ENCODE measurements at places on chromosomes 2 and 18.

DNA sequence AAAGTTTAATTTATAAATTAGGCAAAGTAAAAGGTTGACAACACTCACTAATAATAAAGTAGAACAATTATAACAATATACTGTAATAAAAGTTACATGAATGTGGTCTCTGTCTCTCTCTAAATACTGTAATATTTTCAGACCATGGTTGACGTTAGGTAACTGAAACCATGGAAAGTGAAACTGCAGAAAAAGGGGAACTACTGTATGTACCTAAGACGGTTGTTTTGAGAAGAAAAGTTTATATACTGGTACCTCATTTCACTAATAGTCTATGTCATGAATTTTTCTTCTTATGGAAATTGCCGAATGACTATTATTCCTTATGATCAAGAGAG lies 166.7 kb upstream of the ZNF521 start:
- DNase-seq: no peak

DNA sequence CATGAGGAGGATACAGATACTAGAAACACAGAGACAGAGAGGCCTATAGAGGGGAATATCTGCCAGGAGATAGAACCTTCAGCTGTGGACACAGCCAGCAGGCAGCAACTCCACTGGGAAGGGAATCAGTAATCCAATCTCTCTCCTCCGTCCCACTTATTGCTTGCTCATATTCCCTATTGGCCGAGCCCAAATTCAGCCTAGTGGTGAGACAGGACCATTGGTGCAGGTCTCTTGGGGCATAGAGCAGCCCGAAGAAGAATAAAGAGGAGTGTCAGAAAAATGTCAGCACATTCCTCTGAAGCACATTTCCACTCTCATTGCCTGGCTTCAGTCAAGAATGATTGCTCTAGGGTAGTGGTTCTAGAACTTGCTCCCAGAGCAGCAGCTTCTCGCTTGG lies 1091.5 kb upstream of the GYPC start:
- no peak for DNase-seq

GRCh38 chr2:50345701-50346591 lies 686.0 kb downstream of the NRXN1 start:
- no peak for DNase-seq

GRCh38 chr2:235833971-235834620 lies 334.1 kb downstream of the GBX2 start:
- no peak for DNase-seq

- no peak for DNase-seq
Measured at GRCh38 chr18:73261923-73262322, 394.1 kb upstream of the NETO1 start.

DNA sequence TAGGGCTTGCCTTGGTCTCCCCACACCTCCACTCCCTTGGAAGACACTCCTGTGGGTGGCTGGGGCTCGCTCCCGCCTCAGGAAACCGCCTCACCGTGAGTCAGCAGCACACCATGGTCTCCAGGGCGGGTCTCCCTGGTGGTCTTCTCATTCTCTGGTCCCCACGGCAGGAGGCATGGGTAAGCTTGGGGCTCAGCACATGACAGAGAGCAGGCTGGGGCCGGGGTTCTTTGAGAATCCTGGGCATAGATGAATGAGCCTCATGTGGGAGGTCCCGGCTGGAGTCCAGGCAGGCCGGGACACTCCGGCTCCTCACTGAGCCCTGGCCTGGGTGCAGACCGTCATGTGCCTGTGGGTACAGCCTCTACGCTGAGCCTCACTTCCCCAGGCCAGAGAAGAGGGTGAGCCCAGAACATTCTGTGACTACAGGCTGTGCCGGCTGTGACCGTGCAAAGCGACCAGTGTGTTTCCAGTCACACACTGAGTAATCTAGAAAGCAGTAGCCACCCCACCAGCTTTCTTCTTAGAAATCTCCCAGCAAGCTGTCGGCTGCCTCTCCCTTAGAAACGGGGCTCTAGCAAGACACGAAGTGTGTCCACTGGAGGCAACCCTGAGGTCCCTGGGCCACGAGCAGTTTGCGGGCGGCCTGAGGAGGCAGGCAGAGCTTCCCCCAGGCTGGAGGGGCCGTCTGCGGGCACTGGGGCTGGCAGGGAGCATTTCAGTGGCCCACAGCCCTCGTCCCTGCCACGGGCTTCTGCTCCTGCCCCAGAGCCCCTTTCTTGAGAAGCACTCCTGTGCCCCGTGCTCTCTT lies 93.1 kb downstream of the RHOB start:
- DNase-seq: no peak

DNA sequence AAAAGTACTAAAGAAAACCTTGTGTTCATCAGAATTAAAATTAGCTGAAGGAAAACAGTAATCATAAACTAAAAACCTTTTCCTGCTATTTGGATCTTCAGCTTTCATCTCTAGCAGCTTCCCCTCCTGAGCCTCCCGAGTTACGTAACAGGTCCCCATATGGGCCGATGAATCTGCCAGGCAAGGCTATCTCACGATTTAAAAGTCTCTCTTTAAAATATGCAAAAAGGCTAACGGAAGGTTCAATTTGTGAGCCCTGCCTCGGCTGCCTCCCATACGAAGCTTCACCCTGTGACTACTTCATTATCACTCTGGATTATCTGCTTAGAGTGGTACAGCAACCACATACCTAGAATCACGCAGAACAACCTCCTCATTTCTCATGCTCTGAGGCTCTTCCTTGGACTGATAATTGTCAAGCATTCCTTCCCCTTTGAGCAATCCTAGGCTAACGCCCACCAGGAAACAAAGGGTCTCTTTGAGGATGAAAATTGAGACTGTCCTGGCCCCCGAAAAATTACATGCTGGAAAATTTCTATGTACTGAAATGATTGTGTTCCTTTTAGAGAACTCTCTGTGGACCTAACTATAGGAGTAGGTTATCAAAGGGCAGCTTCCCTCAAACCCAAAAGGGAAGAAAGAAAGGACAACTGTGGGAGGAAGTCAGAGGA lies 147.4 kb downstream of the ZEB2 start:
- DNase-seq: no peak

DNA sequence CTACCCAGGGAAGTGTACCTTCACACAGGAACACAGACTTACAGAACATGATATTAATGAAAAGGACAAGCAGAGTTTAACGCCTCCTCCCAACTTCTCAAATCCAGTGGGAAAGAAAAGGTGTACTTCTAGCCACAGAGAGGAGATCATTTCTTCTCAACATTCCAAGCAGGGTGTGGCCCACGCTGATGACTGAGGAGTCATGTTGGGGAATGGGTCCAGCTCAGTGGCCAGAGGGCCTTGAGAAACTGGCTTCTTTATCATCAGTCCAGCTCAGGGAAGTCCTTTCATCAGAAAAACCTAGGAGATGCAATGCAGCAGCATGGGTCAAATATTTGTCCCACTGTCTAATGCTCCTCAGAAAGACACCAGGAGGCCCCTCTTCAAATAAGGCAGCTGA lies 63.0 kb downstream of the RBM43 start:
- no peak for DNase-seq

- DNase-seq: no peak
Measured at GRCh38 chr2:97965116-97965515, 30.6 kb downstream of the TMEM131 start.

DNA sequence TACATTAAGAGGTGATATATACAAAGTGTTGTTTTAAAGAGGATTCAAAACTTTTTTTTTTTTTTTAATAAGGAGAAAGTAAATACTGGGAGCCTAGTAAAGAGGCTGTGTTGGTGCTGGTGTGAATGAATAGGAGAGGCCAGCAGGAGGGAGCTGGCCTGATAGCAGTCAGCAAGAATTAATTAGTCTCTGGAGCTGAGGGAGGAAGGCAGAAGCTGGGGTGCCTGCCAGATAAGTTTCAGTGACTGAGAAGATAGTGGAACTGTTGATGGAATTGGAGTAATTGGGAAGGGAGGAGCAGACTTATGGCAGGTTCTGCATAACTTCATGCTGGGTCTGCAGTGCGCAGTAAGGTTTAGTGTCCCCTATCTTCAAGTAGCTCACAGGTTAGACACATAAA lies 36.2 kb upstream of the SNORC start:
- no peak for DNase-seq

DNA sequence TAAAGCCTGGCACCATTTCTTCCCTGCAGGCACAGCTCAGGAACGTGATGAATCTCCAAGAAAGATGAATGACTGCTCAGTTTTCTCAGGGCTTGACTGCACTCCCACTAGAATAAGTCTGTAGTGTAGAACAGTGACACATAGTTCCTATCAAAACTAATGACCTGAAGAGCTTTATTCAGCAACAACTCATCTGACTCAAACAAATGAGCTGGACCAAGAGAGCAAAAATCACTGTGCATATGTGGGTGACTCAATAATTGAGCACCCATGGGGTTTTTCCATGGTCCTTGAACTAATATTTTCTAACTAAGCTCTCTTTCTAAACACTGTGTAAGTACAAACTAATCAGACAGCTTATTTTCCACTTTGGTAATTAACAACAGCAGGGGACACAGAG lies 61.1 kb upstream of the XDH start:
- no peak for DNase-seq

- no peak for DNase-seq
Measured at GRCh38 chr2:156649596-156649995, 213.4 kb downstream of the GPD2 start.

DNA sequence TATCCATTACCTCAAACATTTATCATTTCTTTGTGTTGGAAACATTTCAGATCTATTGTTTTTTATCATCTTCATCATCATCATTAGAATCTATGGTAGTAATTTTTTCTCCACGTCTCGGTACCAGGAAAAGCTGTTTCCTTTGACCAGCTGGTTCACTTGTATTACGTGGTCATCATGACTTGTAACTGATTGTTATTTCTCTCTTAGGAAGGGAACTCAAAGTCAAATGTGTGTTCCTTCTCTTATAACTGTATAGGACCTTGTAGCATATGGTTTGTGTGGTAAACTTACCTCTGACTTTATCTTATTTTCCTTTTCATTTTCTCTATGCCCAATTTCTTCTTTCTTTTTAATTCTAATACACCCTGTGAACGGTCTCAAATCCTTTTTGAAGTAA lies 16.5 kb downstream of the NCOA1 start:
- no peak for DNase-seq

DNA sequence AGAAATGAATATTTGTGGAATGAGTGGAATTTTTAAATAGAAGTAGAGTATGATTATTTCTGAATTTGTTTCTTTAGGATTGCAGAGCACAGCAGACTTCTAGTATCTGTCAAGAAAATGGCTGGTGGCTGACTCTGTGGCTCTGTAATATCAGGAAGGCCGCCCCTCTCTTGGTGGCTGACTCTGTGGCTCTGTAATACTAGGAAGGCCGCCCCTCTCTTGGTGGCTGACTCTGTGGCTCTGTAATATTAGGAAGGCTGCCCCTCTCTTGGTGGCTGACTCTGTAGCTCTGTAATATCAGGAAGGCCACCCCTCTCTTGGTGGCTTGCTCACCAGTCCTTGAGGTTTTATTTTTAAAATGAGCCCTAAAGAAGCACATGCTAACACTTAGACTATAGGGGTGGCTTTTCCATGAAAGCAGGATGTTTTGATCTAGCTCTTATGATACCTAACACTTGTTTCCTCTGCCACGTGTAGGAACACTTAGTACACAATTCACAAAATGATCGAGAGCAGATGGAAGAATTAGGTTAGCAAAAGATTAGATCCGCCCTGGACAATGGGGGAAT lies 85.1 kb upstream of the TTC39C start:
- DNase-seq: no peak

DNA sequence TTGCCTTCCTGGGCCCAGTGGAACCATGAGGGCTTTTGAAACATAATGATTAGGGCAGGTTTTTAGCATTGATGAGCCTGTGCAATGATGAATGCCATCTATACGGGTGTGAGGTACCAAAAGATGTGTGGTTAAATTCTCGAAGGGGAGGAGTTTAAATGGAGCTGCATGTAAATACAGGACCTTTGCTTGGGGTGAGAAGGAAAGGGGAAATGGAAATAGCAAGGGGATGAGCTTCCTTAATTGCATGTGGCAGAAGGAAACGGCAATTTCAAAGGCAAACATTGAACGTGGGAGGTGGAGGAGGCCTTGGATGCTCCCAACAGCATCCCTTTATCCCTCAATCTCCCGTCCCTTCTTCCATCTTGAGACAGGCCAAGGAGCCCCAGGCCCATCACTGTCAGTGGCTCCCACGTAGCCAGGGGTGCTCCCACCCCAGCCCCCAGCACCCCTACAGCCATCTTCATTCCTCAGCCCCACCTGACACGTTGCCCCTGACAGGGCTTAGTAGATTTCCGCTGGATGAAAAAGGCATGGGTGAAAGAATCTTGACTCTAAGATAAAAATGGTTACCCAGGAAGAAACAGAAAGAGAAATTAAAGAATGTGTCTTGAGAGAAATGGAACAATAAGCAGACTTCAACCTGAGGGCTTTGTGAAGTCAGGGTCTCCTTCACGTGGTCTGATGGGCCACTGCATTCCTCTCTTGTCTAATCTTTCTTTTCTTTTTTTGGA lies 32.5 kb downstream of the INPP5D start:
- no peak for DNase-seq

DNA sequence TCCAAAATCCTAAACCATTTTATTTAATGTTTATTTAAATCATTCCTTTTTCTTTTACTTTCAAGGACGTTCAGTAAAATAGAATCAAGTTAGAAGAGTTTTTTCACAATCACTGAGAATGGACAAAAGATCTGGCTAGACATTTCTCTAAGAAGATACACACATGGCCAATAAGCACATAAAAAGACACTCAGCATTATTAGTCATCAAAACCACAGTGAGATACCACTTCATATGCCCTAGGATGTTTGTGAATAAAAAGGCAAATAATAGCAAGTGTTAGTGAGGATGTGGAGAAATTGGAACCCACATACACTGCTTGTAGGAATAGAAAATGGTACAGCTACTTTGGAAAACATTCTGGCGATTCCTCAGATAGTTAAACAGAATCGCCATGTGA lies 76.1 kb downstream of the RHBDD1 start:
- DNase-seq: no peak

- no peak for DNase-seq
Measured at GRCh38 chr2:160507464-160507863, 13.9 kb upstream of the RBMS1 start.
